ENCODE measurements at places on chromosomes 5 and 9. TPM values are rescaled to one million over a fixed set of nuclear protein-coding genes. Genes with fewer than 3 reads are reported as not detected.

- no peak for DNase-seq
Observed at GRCh38 chr9:137720571-137721110, 101.8 kb downstream of the EHMT1 start.

- DNase-seq = no peak
Observed at GRCh38 chr9:92846662-92847145, 31.1 kb downstream of the ZNF484 start.

DNA sequence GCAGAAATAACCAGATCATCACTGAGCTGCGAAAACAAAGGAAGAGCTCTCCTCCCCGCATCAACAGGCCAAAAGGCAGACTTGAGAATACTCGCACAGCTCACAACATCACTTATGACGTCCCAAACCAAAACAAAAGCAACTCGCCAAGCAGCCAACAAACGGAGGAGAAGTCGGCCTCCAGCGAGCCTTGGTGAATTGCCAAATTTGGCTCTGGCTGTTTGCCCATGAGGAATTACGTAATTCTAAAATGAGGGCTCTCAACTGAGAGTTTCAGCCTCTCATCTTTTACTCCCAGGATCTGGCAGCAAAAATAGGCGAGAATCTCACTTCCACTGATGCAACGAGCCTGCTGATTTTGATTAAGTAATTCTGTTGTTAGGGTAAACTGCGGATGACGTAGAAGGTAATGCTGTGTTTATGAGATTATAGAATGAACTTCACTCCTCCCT is 51.7 kb upstream of the SEMA6A start:
- DNase-seq = peak; percentile 94

DNA sequence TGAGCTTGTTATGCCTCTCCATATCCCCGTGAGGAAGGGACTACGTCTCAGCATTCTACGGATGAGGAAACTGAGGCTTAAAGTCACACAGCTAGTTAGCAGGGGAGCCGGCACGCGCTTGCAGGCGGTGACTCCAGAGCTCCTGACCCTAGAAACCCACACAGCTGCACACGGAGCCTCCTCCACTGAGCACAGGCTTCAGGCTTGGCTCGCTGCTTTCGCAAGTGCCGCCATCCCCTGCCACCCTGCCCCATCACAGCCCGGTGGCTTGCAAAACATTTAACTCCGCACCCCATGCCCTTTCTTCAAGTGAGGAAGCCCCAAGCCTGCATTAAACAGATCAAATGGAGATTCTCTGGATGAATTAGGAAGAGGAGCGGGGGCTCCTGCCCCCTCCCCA is 138.3 kb downstream of the HSD17B3 start:
- DNase-seq = no peak

TIMD4 gene
- not detected for total RNA-seq

Data from esophagus muscularis mucosa (tissue), 4 donors.